ENCODE measurements at places on chromosomes 16 and 17.

GRCh38 chr17:60318326-60318725 is 73.6 kb downstream of the USP32 start:
- no peak for DNase-seq

DNA sequence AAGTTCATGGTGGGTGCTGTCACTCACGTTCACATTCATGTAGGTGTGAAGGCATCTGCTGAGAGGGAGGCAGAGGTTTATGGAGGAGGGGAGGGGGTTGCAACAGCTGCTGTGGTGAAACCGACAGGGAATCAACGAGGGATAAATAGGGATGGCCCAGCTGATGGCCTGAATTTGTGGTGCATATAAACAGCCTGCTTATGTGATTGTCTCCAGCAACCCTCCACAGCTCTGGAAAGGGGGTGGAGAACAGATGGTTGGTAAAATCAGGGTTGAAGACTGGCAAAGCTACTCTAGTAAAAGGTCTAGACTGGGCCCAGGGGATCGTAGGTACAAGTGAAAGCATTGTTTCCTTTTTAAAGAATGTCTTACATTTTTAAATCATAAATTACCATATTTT is 53.7 kb downstream of the IQCK start:
- peak; percentile 27 for DNase-seq

- peak; percentile 42 for DNase-seq
These were observed 220.2 kb upstream of the TBX2 start for GRCh38 chr17:61179380-61179806.

DNA sequence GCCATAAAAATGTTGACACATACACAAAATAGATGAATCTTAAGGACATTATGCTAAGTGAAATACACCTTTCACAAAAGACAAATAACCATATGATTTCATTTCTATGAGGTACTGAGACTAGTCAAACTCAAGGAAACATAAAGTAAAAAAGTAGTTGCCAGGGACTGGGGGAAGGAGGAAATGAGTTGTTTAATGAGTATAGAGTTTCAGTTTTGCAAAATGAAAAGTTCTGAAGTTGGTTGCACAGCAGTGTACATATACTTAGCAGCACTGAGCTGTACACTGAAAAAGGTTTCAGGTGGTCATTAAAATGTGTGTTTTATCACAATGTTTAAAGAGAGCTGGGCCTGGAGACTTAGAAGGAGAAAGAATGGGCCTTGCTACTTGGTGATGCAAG is 4.7 kb upstream of the SLC13A2 start:
- no peak for DNase-seq

- peak; percentile 64 for DNase-seq
These were observed 5.0 kb downstream of the CORO6 start for GRCh38 chr17:29617481-29618271.

DNA sequence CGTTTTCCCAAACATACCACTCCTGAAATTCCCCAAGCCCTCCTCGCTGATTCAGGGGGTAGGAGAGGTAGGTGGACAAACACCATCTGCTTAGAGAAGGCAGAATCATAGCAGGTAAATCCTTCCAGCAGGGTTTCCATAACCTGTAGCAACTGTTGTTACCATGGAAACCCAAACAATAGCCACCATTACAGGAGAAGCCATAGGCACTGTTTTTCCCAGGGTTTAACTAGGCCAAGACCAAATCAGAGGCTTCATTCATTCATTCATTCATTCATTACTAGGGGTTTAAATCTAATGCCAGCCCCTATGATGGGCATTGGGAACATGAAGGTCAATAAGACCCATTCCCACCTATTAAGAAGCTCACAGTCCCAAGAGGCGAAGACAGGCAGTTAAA is 25.5 kb upstream of the CIITA start:
- DNase-seq: no peak

GRCh38 chr16:87621976-87622713 is 19.8 kb downstream of the JPH3 start:
- DNase-seq: no peak

DNA sequence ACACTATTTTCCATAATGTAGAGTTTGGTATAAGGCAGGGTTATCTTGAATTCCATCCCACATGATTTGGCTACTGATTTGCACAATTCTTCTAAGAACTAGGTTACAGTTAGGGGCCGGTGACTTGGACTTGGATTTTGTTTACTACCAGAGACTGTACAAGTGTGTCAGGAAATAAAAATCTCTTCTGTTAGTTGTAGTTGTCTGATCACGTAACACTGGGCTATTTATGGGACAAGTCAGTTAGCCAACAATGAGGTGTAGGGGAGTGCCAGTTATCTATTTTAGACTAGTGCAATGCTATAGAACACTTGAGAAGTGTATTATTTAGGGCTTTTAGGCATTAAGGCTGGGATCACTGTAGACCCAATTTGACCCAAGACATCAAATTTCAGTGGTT is 39.7 kb upstream of the GHDC start:
- DNase-seq: no peak

DNA sequence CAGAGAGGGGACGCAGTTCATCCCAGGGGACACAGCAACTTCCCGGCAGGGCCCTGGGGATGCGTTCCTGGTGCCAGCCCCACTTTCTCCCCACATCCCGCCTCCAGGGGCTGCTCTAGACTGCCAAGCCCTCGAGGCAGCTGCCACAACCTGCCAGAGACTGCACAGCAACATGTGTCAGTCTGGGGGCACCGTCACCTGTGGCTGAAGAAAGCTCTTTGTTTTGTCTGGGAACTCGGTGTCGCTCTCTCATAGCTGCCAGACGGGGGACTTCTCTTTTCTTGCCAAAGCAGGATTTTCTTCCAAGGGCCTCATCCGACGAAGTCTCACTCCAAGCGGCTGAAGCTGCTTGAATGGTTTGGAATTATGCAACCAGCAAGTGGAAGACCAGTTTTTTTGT is 43.7 kb downstream of the COTL1 start:
- DNase-seq: no peak

- DNase-seq: no peak
These were observed 21.9 kb downstream of the OMG start for GRCh38 chr17:31275116-31275515.

- DNase-seq: no peak
These were observed 16.0 kb downstream of the NUPR1 start for GRCh38 chr16:28522792-28523191.

GRCh38 chr16:85296859-85297660 is 184.8 kb upstream of the CIBAR2 start:
- DNase-seq: no peak

- no peak for DNase-seq
These were observed 287.3 kb downstream of the WWOX start for GRCh38 chr16:78386557-78387324.

- no peak for DNase-seq
These were observed 41.7 kb downstream of the WDR59 start for GRCh38 chr16:74942977-74943918.

GRCh38 chr17:79400989-79401703 is 209.7 kb downstream of the RBFOX3 start:
- peak; percentile 92 for DNase-seq

GRCh38 chr17:63950940-63951907 is 19.1 kb upstream of the CD79B start:
- no peak for DNase-seq

DNA sequence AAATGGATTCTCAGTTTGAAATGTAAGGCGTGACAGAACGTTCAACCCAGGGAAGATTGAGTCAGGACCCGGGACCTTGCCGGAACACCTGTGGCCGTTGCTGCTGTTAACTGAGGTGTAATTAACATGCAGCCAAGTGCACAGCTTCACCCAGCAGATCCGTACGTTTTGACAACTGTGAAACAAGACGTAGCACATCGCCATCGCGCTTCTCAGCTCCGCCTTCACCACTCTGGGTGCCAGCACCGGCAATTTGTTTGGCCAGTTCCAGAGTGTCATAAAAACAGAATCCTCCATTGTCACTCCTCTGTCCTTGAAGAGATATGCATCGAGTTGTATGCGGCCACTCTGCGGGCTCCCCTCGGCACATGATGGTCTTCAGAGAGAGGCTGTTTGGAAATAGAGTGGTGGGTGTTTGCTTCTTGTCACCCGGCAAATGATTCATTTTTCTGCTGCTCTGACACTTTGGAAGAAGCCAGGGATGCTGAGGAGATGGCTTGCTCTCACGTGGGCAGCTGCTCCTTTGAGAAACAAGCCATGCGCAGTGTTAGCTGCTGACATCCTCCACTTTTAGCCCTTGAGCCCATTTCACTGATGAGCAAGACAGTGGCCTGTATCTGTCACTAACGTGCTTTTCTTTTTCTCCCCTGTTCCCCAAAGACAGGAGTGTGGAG is 22.6 kb downstream of the NAA60 start:
- no peak for DNase-seq

DNA sequence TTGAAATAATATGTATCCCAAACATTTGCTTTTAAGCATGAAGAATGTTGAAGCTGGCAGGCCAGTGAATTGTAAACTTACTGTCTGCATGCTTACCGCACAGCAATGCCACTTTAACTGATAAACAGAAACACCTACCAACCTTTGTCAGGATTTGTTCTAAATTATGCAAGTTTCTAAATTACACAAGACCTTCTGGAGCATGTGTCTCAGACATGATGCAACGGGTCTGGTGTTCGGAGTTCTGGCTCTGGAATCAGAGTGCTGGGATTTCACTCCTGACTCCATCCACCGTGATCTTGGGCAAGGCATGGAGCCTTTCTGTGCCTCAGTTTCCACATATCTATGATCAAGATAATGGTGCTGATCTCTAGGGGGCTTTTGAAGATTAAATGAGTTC is 111.2 kb downstream of the CCT6B start:
- DNase-seq: no peak

DNA sequence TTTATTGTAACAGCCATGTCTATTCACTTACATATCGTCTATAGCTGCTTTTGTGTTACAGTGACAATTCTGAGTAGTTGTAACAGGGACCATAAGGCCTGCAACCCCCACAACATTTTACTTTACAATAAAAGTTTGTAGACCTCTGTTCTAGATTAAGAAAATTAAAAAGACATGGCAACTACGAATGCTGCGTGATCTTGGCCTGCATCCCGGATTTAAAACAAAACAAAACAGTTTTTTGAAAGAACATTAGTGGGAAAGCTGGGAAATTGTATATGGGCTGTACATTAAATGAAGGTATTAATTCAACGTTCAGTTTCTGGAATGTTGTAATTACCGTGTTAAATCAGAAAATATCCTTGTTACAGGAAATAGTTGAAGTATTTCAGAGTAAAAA is 64.1 kb downstream of the RMI2 start:
- DNase-seq: no peak

DNA sequence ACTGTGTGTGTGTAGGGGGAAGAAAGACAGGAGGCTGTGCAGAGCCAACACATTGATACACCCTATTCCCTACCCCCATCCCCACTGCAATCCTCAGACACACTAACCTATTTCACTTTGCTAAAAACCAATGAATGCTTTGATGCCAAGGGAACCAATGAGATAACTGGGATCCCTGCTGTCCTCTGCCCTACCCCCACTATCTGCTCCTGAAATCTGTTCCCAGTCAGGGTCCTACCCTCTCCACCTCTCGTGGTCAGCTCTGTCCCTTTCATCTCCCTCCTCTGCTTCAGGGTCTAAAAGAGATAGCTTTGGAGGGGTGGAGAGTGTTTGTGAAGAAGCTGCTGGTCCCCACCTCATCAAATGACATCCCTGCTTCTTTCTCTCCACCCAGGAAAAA is 19.1 kb upstream of the SP6 start:
- no peak for DNase-seq

DNA sequence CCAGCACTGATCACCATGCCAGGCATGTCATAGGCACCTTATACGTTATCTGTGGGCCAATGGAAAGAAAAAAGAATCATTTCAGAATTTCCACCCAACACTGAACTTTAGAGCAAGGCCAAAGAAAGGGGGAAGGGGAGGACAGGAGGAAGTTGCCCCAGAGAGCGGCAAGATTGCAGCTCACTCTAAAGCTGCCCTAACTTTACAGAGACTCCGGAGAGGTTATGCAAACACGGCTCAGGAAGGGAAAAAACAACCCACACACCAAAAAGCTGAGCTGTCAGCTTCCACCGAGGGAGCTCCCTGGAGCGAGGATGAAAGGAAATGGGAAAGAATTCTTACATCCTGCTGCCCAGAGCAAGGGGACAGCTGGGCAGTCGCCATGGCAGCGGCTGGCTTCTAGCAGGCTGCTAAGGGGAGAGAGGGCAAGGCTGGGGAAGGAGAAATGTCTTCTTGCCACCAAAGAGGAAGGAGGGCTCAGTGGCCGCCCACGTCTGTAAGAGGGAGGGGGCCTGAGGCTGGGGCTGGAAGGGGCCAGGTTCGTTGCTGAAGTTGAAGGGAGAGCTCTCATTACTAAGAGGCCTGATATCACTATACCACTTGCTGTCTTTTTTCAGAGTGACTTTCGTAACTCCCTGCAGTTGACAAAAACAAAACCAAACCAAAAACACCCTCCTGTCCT is 18.2 kb downstream of the COTL1 start:
- DNase-seq: peak; percentile 83

DNA sequence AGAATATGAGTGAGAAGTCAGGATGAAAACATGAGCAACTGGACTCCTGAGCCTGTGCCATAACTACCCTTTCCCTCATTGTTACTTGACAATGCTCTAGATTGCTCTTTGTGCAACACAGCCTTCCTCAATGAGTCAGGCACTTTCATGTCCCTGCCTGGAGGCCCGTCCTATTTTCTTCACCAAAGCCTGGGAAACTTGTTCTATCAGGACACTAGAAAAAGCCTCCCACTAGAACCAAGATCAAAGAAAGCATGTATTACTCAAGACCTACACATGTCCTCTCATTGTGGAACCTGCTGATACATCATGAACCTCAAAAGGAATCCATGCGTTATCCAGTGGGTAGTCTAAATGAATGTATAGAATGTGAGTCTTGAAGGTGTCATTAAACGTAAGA is 624.5 kb downstream of the TOX3 start:
- no peak for DNase-seq

GRCh38 chr16:72974142-72974769 is 73.7 kb downstream of the ZFHX3 start:
- no peak for DNase-seq

DNA sequence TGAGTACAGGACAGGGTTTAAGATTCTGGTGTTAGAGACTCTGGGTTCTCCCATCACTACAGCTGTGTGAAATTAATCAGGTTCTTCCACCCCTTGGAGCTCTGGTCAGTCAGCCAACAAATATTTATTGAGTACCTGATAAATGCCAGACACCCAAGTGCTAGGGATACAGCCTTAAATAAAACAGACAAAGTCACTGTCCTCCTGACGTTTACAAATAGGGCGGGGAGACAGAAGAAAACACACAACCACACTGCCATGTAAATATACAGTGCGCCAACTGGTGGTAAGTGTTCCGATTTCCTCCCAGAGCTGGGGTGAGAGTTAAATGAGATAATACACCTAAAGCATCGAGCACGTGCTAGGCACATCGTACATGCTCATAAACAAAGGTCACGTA is 121.0 kb downstream of the COPRS start:
- DNase-seq: no peak
